ENCODE measurements at places on chromosomes 16 and 17.
A peak's percentile ranks its signal among the peaks of the same experiment; 100 is the strongest.

GRCh38 chr17:80616705-80617104 lies 72.1 kb downstream of the RPTOR start:
- DNase-seq = no peak

DNA sequence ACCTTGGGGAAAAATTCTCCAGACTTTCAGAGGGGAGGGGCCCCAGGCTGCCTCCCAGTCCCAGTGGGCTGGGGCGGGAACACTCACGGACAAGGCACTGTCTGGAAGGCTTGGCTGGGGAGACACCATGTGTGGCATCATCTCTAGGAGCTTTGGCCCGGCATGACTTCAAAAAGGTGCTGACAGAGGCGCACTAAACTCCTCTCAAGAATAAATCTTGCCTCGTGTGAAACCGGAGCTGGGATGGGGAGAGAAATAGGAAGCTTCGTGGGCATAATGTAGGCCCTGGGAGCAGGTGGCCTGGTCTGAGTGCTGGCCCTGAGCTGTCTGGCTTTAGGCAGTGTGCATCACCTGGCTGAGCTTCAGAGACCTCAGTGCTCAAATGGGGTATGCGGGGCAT lies 5.7 kb downstream of the WSCD1 start:
- DNase-seq = no peak

- DNase-seq = no peak
Observed at GRCh38 chr16:69319826-69320739, 8.9 kb downstream of the VPS4A start.

- DNase-seq = no peak
Observed at GRCh38 chr17:44132275-44132821, 8.9 kb upstream of the HDAC5 start.

- DNase-seq = no peak
Observed at GRCh38 chr17:74637926-74638325, 14.4 kb upstream of the CD300E start.

GRCh38 chr16:82241469-82242052 lies 71.5 kb upstream of the MPHOSPH6 start:
- DNase-seq = no peak

DNA sequence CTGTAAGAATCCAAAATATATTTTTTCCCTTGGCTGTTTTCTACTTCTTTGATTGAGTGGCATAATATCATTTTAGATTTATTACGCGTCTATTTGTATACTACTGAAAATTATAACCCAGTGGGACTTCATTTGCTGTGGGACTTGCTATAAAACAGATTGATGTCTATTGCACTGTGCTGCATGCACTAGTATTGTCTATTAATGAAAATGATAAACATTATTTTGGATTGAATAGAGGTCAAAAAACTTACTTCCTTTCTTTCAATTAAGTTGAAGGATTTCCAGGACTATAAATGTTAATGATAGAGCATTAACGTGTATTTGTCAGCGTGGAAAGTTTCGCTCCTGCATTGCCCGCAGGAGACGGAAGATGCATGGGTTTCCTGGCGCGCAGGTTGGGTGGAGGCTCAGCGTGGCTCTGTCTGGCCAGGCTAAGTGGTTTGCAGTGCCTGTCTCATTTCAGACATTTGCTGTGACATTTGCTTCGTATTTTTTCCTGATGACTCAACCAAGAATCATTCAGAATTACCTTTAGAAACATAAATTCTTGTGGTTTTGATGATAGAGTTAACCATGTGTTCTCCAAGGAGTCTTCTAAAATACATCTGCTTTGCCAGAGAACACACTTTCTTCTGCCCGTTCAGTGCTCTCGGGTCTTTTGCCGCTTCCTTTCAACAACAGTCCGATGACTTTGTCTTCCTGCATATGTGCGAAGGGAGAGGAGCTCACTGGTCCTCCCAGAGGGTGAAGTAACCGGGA lies 216.7 kb downstream of the RPTOR start:
- DNase-seq = peak; percentile 59

- no peak for DNase-seq
Observed at GRCh38 chr17:63435681-63436522, 10.2 kb downstream of the CYB561 start.

- no peak for DNase-seq
Observed at GRCh38 chr17:4892499-4893221, 6.7 kb upstream of the C17orf107 start.

- no peak for DNase-seq
Observed at GRCh38 chr17:37088913-37089312, 140.2 kb downstream of the AATF start.

- DNase-seq = no peak
Observed at GRCh38 chr16:85550953-85551924, 61.9 kb upstream of the GSE1 start.

- no peak for DNase-seq
Observed at GRCh38 chr16:31145398-31145990, 4.4 kb downstream of the PRSS36 start.

DNA sequence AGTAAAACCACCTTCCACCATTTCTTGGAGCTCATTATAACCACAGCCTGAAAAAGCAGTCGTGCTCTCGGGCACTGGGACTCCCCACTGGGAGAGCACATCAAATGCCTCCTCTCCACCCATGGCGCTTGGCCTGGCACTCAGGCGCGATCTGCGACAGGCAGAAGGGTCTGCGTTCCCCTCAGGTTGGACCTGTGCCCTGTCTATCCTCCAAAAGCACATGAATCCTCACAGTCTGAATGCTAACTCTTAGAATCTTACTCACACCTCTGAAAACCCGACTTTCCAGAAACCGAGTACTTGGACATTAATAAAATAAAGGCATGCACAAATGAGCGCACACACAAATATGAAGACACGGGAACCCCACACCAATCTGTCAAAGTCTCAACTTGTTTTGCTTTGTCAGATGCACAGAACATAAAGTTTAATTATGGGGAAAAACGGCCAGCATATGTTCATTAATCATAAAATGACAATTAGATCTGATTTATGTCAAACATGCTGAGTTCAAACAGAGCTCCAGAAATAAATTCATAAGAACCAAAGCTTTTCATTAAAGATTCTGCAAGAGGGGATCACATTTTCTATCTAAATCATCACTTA lies 20.5 kb upstream of the FAAP100 start:
- no peak for DNase-seq

GRCh38 chr17:57121308-57122042 lies 36.4 kb downstream of the AKAP1 start:
- DNase-seq = no peak

GRCh38 chr17:79146562-79146961 lies 71.9 kb downstream of the ENGASE start:
- DNase-seq = no peak

- DNase-seq = no peak
Observed at GRCh38 chr16:20249211-20249610, 78.1 kb downstream of the GP2 start.

DNA sequence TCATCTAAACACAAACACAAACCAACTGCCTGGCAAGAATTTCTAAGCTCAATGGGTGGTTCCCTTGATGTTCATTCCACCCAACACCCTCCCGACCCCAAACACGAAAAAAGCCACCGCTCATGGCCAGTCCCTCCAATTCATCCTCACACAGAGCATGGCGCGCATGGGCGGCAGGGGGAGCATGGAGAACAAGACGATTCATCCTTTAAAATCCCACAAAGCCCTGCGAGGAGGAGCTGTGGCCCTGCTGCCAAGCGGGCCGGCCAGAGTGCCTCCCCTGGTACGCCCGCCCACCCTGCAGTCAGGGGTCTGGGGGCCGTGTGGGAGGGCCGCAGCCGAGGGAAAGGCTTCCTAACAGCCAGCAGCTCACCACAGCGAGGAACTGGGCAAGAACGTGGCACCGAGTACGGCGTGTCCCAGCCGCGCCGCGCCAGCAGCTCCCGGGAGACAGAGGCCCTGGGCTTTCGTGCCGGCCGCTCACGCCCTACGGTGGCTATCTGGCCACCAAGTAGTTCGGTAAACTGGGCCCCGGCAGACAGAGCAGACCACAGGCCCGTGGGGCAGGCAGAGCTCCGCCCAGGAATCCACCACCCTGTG lies 60.9 kb downstream of the KLHDC4 start:
- DNase-seq = no peak

GRCh38 chr16:68823401-68824135 lies 19.8 kb upstream of the TANGO6 start:
- DNase-seq = no peak

GRCh38 chr17:50062293-50063243 lies 6.7 kb downstream of the ITGA3 start:
- no peak for DNase-seq

- DNase-seq = no peak
Observed at GRCh38 chr17:78223765-78224164, 7.7 kb upstream of the TMEM235 start.

DNA sequence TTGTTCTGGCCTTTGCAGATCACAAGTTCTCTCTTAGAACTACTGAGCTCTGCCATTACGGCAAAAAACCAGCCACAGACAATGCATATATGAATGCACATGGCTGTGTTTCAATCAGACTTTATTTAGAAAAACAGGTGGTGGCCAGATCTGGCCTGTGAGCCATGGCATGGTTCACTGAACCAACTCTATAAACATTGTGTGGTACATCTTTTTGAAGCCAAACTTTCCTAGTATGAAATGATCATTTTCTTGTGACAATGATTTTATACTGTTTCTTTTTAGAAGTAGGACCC lies 65.9 kb upstream of the AMZ2 start:
- DNase-seq = no peak

- DNase-seq = no peak
Observed at GRCh38 chr17:76872221-76872873, 4.1 kb downstream of the MGAT5B start.

- peak; percentile 22 for DNase-seq
Observed at GRCh38 chr16:19118938-19119431, 5.2 kb downstream of the ITPRIPL2 start.

GRCh38 chr16:27413956-27414355 lies 12.0 kb downstream of the IL21R start:
- no peak for DNase-seq

- no peak for DNase-seq
Observed at GRCh38 chr16:84061236-84061819, 18.7 kb upstream of the SLC38A8 start.

DNA sequence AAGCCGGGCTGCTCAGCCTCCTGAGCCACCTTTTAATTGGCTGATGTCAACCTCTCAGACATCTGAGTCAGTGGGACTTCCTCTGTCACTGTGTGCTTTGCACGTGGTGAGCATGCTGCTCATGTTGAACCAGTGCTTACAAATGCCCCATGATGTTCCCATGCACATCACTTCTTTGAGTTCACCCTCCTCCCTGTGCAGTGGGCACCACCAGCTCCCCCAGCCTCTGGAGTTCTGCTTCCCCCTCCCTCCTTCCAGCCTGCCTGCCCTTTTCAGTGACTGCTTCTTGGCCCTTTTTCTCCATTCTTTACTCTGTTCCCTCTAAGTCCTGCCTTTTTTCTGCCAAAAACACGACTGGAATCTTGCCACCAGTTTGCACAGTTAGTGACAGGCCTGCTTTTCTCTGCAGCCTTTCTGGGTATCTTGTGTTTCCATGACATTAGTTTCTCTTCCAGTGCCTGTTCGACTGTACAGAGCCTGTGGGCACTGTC lies 41.6 kb downstream of the USP10 start:
- no peak for DNase-seq
